ENCODE measurements at places on chromosomes 12 and 14. TPM values are rescaled to one million over a fixed set of nuclear protein-coding genes. Genes with fewer than 3 reads are reported as not detected.

Gene PLXNC1
- total RNA-seq = 6.6 TPM

Gene GLS2
- 1.1 TPM for total RNA-seq

Gene LIN7A
- 8.6 TPM for total RNA-seq

Gene ADCY4
- 25.8 TPM for total RNA-seq

Gene TMPRSS12
- total RNA-seq = not detected

Gene KRT6A
- 48.7 TPM for total RNA-seq

Gene FAIM2
- total RNA-seq = 5.1 TPM

Gene MYH7
- total RNA-seq = not detected

GRCh38 chr14:94643316-94644101, 31.3 kb downstream of the SERPINA3 start:
- no peak for ATAC-seq

DNA sequence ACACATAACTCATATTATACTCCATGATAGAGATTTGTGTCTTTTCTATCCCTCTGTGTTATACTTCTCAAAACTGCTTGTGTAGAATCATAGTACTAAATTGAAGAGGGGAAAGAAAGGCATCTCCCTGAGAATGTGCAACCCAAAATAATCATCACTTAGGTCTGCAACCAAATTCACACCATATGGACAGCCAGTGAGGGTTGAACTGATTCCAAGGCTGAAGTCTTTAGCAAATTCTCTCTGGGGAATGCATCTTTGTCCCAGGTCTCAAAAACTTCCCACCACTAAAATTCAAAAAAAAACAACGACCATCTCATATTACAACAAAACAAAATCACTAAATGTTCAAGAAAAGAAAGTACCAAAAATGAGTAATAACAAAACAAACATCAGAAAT, 11.0 kb downstream of the ZFC3H1 start:
- ATAC-seq = no peak

GRCh38 chr12:42474391-42474790, 115.2 kb downstream of the PRICKLE1 start:
- ATAC-seq = no peak

GRCh38 chr12:97630356-97630755, 167.8 kb downstream of the RMST start:
- no peak for ATAC-seq

DNA sequence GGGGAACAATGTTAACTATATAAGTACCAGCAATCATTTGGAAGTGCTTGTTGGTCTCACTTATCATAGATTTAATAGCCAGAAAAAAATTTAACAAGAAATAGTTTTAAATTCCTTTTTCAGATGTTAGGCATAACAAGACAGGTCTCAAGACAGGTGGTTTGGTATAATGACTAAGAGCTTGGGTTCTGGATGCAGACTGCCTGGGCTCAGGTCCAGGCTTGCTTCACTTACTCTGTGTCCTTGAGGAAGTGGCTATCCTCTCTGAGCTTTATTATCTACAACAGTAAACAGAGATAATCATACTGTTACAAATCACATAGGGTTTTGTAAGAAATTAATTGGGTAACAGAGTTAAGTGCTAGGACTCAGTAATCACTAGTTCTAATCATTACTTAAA, 338.0 kb upstream of the FLRT2 start:
- ATAC-seq = no peak

- no peak for ATAC-seq
These were observed 649 bp downstream of the AQP6 start for GRCh38 chr12:49973361-49973830.

Measured in gastroesophageal sphincter (tissue), 4 donors.